Spleen (tissue), 13 donors: ENCODE measurements at places on chromosomes 11 and 22.

DNA sequence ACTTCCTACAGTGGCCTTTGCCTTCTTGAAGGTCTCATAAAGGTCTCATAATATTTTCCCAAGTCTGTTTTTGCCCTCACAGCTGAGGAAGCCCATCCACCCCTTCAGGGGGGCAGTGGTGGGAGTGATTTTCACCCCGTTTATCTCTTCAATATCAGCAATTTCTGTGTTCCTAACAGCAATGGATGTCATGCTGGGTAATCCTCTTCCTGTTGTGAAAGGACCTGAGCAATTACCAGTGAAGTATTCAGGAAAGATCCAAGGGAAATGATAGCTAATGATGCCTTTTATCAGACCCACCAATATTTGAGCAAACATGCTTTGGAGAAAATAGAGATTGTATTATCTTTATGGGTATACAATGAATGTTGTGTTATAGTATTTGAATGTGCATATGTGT lies 226.9 kb downstream of the INSC start:
- no peaks in the 10 kb centered on the region for H3K27me3 ChIP-seq
- H3K36me3 ChIP-seq: no peaks in the 10 kb centered on the region
- no peaks in the 10 kb centered on the region for H3K4me1 ChIP-seq
- no peak overlapping the region for H3K4me3 ChIP-seq
- DNase-seq: no peak
- no peak overlapping the region for H3K27ac ChIP-seq

DNA sequence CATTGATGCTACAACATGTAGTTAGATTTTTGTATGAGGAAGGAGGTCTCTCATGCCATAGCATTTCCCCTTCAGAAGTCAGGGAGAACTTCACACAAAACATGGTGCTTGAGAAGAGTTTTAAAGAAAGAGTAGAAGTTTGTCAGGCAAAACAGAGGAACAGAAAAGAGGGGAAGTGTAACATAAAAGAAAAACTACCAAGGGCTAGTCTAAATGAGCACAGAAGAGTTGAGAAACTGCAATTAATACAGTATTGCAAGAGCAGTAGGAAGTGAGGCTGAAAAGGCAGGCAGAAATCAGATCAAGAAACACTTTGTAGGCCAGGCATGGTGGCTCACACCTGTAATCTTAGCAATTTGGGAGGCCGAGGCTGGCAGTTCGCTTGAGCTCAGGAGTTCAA lies 61.0 kb downstream of the FAM168A start:
- no peak overlapping the region for H3K27ac ChIP-seq
- no peaks in the 10 kb centered on the region for H3K4me1 ChIP-seq
- no peaks in the 10 kb centered on the region for H3K36me3 ChIP-seq
- DNase-seq: no peak

DNA sequence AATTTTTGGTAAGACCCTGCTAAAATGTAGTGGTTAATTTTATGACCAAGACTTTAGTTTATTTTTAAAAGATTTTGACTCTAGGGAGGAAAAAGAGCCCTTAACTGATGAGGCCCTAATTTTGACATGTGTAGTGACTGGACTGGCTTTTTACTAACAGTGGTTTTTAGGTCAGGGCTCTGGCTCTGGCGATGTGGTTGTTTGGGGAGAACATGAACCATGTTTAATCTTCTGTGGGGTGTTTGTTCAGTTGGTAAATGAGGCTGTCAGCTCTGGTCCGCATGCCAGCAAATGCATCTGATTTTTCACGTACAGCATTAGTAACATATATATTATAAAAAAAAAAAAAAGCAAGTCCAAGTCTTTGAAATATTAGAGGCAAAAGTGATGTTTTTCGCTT lies 104.3 kb downstream of the EXT2 start:
- H3K4me1 ChIP-seq: no peaks in the 10 kb centered on the region
- H3K4me3 ChIP-seq: no peak overlapping the region
- no peaks in the 10 kb centered on the region for H3K27me3 ChIP-seq
- H3K27ac ChIP-seq: no peak overlapping the region

- H3K36me3 ChIP-seq: no peaks in the 10 kb centered on the region
- H3K4me1 ChIP-seq: no peaks in the 10 kb centered on the region
- H3K27ac ChIP-seq: no peak overlapping the region
- no peak for DNase-seq
- H3K4me3 ChIP-seq: no peak overlapping the region
Observed at GRCh38 chr11:85423794-85424193, 203.3 kb downstream of the DLG2 start.

DNA sequence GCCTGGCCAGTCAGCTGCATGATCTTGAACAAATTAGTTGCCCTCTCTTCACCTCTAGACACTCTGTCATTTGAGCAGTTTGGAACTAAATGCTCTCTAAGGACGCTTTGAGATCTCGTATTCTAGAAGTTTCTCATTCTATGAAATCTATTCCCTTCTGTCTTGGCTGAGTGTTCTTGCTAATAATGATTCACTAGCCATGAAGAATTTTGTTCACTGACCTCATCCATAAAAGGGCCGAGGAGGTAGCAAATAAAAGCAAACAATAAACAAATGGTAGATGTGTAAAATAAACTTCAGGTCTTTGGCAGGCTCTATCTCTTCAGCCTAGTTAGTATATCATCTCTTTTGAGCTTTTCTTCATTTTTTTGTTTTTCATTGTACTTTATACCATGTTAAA lies 76.6 kb downstream of the USP35 start:
- DNase-seq: no peak
- H3K27me3 ChIP-seq: no peaks in the 10 kb centered on the region
- no peaks in the 10 kb centered on the region for H3K36me3 ChIP-seq
- no peak overlapping the region for H3K27ac ChIP-seq

- no peak overlapping the region for H3K4me3 ChIP-seq
- H3K4me1 ChIP-seq: no peaks in the 10 kb centered on the region
- DNase-seq: no peak
- no peaks in the 10 kb centered on the region for H3K27me3 ChIP-seq
- no peak overlapping the region for H3K27ac ChIP-seq
Observed at GRCh38 chr11:15774388-15774939, 581.9 kb downstream of the SOX6 start.

DNA sequence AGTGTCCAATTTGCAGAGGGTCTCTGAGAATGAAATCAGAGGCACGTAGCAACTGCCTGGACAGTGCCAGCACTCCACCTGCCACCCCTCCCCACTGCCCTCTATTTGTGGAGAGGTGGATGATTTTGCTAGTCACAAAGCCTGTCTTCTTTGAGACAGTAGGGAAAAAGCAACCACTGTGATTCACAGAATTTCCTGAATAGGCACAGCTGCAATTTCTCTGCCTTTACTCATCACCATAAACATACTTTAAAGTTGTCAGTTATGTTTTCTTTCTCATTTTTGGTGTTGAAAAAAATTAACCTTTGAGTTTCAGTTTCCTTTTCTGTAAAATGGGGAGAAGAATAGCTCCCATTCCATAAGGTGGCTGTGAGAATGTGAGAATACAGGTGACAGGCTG lies 134.3 kb downstream of the TEAD1 start:
- H3K27ac ChIP-seq: no peak overlapping the region
- no peak for DNase-seq
- no peak overlapping the region for H3K4me3 ChIP-seq
- H3K36me3 ChIP-seq: no peaks in the 10 kb centered on the region
- no peaks in the 10 kb centered on the region for H3K27me3 ChIP-seq

DNA sequence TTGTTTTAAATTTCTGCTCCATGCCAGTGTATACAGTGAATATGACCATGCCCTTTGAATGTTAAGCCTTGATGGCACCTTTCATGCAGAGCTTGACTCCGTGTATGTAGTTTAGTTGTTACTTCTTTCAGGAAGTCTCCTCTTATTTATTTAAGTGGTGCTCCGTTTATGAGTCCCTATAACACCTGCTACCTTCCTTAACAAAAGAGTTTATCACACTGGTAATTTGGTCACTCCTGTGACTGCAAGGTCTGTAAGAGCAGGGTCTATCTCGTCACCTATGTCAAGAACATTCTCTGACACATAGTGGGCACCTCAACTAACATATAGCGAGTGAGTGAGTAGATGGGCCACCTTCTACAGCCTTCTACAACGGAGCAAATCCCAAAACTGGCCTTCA lies 152.5 kb downstream of the CCDC34 start:
- no peak overlapping the region for H3K4me3 ChIP-seq
- H3K4me1 ChIP-seq: peaks cover 17% of the 10 kb centered on the region
- no peak for DNase-seq
- no peak overlapping the region for H3K27ac ChIP-seq
- H3K27me3 ChIP-seq: no peaks in the 10 kb centered on the region

DNA sequence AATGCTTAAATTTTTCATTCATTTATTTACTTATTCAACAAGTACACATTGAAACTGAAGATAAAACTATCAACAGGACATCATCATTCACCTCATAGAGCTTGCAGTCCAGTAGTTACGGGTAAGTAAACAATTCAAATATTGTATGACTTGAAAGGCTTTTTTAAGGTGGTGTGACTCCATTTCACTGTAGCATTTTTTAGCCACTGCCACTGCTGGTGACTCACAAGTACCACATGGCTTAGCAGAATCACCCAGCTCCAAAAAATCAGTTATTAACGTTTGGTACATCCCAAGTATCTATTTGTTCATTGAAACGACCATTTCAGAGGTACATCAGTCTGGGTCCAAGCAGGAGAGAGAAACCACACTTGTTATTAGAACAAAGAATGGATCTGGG lies 427.9 kb upstream of the DDI1 start:
- no peak overlapping the region for H3K27ac ChIP-seq
- H3K27me3 ChIP-seq: no peaks in the 10 kb centered on the region

DNA sequence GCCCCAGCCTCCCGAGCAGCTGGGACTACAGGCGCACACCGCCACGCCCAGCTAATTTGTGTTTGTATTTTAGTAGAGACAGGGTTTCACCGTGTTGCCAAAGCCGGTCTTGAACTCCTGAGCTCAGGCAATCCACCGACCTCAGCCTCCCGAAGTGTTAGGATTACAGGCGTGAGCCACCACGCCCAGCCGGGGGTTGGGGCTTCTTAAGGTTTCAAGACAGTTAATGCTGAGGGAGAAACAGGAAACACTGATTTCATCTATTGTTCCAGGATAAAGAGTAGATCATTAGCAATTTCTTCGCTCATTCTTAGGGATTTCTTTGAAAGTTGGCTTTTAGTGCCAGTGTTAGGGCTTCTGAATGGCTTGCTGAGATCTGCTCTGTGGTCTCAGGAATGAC lies 21.2 kb upstream of the CLMP start:
- no peak overlapping the region for H3K4me3 ChIP-seq
- H3K27me3 ChIP-seq: no peaks in the 10 kb centered on the region
- H3K36me3 ChIP-seq: no peaks in the 10 kb centered on the region

- no peaks in the 10 kb centered on the region for H3K36me3 ChIP-seq
- no peak overlapping the region for H3K27ac ChIP-seq
- no peaks in the 10 kb centered on the region for H3K27me3 ChIP-seq
- H3K4me1 ChIP-seq: peaks cover 8% of the 10 kb centered on the region
- no peak for DNase-seq
Observed at GRCh38 chr22:38846412-38846811, 2.6 kb upstream of the NPTXR start.

DNA sequence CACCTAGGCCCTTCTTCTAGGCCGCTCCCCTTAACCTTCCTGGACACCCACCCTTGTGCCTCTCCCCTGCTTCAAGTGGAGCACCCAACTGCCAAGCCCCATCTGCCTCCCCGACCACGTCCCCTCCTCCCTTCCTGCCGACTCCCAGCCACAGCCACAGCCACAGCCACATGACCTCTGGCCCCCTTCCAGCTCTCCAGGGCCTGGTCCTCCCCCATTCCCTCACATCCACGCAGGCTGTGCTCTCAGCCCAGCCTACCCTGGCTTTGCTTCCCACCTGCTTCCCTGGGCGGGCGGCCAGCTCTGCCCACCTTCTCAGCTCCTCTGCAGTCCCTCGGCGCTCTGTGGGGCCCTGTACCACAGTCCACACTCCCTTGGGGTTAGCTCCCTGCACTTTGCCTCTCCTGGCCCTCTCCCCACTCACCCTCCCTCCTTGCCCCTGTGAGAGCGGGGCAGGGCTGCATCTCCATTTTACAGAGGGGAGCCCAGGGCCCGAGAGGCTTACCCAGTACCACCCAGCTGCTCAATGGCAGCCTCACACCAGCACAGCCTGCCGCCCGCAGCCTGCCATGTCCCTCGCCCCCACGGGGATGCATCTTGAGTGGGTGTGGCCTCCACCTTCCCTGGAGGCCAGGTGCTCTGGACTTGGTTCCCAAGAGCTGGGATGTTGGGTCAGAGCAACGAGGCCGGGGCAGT lies 20.3 kb downstream of the PARVG start:
- no peak for DNase-seq
- H3K4me3 ChIP-seq: no peak overlapping the region
- H3K27ac ChIP-seq: no peak overlapping the region

DNA sequence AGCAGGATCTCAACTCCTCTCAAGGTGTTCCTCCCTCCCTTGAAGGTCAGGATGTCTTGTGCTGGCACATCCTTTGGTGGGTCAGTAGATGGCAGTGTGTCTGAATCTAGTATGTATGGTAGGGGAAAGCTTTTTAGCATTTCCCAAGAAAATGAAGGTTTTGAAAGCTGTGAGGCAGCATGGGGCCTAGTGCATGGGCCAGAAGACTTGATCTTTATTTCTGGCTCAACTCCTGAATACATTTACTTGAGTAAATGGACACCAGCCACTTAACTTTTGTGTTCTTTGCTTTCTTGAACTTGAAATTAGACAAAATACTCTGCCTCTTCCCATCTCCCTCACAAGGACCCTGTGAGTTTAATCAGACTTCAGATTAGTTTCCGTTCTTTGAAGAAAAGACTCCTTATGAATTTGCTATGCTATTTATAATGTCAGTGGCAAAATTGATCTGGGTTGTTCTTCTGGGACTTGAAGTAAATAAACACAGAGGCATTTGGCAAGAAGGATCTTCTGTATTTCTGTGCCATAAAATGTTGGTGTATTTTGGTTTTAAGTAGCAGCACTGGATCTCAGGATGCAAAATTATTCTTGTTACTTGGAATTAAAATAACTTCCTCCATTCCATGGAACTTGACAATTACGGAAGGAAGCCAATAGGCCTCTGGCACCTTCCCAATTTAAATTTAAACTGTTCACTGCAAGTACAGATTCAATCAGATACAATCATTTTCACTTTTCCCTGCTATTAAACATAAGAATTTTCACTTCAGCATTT lies 288.8 kb downstream of the CASP12 start:
- no peaks in the 10 kb centered on the region for H3K36me3 ChIP-seq
- no peak overlapping the region for H3K4me3 ChIP-seq
- peak overlapping the region; percentile 19 for H3K27ac ChIP-seq

- H3K4me3 ChIP-seq: no peak overlapping the region
- no peaks in the 10 kb centered on the region for H3K4me1 ChIP-seq
- H3K36me3 ChIP-seq: no peaks in the 10 kb centered on the region
- no peaks in the 10 kb centered on the region for H3K27me3 ChIP-seq
- H3K27ac ChIP-seq: no peak overlapping the region
Observed at GRCh38 chr11:113202431-113202830, 112.0 kb upstream of the TTC12 start.
